T47D (cell line): ENCODE measurements at places on chromosomes 16 and 17.

DNA sequence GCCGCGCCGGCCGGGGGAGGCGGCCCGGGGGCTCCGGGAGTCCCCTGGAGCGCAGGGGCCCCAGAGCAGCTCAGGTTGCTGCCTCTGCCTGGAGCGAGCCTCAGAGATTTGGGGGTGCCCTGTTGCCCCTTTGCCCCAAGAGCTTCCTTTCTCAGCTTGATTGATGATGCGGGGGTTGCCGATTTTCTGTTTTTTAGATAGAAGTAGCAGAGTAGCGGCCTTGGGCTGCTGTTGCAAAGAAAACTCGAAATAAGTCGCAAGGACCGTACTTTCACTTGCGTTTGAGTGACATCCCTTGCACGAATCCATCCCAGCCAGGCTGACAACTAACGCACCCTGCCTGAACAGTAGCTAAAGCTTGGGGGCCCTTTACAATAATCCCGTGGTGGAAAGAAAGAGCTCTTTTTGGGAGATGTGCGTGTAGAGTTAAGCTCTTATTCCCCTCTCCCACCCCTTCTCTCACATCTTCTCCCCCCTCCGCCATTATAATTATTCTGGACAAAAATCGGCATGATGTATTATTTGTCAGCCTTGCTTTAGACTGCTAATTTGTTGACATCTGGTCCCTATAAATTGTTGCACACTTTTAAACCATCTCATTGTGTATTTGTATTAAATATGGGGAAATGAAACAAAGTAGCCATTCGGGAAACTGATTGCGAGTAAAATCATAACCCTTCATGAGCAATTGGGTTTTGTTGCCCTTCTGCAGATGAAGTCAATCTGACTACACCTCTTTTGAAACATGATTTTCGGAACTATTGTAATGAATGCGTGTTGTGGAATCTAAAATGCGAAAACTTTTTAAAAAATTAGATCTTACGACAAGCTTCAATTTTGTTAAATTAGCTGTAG is 873 bp downstream of the USP10 start:
- DNase-seq, result no peak

DNA sequence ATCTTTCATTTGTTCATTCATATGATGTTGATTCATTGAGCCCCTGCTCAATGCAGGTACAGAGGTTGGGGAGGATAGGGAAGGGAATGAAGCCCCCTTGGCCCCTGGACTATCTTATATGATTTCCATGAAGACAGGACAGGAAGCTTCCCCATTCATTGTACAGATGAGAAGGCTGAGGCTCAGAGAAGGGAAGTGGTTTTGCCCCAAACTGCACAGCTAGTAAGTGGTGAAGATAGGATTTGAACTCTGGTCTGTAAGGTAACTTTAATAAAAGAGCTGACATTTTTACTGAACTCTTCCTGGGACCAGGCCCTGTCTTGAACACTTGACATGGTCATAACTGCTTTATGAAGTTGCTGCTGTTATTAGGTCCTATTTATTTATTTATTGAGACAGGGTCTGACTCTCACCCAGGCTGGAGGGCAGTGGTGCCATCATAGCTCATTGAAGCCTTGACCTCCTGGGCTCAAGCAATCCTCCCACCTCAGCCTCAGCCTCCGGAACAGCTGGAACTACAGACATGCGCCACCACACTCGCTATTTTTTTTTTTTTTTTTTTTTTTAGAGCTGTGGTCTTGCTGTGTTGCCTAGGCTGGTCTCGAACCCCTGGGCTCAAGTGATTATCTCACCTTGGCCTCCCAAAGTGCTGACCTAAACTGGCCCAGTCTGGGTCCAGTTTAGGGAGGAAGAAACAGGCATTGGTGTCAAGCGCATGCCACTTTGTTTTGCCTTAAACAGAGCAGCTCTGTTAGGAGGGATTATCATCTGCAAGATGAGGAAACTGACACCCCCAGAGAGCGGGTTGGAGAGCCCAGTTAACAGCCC is 5.0 kb downstream of the CTF1 start:
- no peak for DNase-seq

DNA sequence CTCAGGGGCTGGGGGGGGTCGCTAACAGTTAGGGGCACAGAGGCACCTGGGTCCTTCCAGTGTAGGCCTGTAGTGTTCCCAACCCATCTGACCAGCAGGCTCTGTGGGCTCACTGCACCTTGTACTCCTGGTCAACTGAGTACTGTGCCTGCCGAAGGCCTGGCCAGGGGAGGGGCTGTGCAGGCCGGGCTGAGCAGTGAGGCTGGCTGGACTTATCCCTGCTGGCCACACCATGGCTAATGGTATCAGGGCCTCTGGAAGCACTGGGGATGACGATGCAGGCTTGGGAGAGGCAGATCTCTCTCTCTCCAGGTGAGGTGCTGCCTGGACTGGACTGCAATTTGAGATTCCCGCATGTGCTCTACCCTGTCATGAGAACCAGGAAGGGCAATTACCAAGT is 58.9 kb upstream of the SDK2 start:
- DNase-seq, result no peak

- DNase-seq, result no peak
Observed at GRCh38 chr16:17483351-17483750, 12.6 kb upstream of the XYLT1 start.

DNA sequence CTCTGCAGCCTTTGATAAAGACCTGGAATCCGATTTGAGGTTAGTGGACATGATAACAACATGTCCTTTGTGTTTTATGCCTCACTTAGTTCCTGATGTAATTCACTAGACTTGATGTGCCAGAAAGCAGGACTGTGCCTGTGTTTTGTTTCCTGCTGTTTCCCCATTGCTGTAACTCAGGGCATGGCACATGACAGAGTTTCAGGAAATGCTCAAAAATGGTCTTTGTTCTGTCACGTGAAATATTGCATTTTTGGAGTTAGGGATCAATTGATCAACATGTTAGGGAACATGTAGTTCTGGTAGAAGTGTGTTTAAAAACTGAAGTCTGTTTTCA is 32.8 kb downstream of the DHX38 start:
- DNase-seq, result no peak

GRCh38 chr17:80796430-80796861 is 195.2 kb upstream of the CHMP6 start:
- no peak for DNase-seq
